ENCODE measurements at places on chromosomes 4 and X.

- DNase-seq: no peak
Observed at GRCh38 chrX:71489540-71489939, 43.4 kb upstream of the OGT start.

DNA sequence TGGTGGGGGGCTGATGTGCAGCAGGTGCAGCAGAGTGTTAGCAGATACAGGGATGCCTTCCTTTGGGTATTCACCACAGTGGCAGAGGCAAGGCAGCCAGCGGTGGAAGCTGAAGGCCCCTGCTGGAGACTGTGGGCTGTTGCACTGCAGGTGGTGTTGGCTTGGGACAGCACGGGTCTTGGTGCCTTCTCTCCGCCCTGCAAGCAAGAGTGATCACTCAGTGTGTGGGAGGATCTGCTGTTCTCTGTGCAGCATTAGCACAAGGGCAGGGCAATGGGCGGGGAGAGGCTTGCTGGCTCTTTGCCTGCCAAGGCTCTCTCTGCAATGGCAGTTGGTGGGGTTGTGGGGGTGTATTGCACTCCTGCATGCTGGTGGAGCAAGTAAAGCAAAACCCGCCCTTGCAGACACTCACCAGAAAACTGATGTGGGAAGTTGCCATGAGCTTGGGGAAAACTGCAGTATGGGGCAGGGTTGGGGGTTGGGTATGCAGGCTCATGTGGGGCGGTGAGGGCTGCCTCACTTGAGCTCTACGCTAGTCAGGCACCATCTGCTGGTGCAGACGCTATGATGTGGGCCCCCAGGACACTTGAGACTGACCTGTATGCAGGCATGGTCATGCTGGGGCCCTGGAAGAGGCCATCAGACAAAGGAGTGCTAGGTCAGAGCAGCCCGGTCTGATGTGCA, 820.8 kb upstream of the GRIA3 start:
- DNase-seq: no peak

- no peak for DNase-seq
Observed at GRCh38 chrX:2282490-2283090, 218.2 kb downstream of the DHRSX start.

- DNase-seq: no peak
Observed at GRCh38 chr4:68062501-68062900, 67.2 kb downstream of the TMPRSS11F start.

DNA sequence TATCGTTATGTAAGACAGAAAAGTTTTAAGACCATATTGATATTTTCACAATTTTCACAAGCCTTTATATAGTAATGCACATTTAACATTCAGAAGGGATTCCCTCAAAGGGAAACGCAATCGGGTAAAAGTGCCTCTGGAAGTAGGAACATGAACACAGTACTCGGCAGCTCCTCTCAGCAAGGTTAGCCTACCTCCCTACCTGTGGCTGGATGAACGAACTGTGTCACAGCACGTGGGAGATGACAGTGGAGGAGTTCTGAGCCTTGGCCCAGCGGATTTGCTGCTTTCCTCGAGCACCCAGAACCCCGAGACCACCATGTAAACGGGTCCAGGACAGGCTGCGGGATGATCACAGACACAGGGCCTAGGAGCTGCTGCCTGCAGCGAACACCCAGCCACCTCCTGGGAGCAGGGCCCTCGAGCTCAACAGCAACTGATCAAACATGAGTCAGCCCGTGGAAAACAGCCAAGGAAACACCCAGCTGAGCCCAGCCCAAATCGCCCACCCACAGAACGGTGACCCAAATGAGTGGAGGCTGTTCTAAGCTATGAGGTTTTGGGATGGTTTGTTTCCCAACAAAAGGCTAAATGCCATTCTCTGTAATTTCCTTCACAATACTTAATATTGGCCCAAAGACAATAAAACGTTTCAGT, 30.4 kb downstream of the FAT1 start:
- peak; percentile 13 for DNase-seq
